Prostate gland (tissue), 2 donors: ENCODE measurements at places on chromosomes 16 and 17. TPM values are rescaled to one million over a fixed set of nuclear protein-coding genes. Genes with fewer than 3 reads are reported as not detected.

DNA sequence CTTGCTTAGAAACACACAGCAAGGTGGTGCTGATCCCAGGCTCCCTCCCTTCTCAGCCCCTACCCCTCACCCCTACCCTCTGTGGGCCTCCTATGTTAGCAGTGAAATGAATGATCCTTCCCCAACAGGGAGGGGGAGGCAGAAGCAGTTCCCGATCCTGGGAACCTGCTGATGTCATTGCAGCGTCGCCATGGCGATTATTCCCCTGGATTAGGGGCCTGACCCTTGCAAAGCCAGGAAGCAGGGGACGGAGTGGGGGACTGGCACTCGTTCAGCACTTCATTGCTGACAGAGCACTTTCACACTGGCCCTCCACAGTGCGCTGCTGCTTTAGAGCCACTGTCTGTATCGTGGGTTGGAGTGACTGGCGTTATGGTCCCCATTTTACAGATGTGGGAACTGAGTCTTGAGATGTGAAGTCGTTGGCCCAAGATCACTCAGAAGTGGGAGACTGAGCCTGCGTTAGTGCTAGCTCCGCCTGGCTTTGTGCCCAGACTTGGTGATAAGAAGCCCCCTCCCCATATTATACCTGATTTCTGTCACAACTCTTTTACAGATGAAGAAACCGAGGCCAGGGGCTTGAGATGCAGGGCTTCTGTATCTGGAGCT, 26.6 kb downstream of the LASP1 start:
- no peaks in the 10 kb centered on the region for H3K27me3 ChIP-seq
- no peak overlapping the region for H3K4me3 ChIP-seq
- H3K4me1 ChIP-seq: no peaks in the 10 kb centered on the region
- no peak overlapping the region for H3K27ac ChIP-seq
- no peak for DNase-seq
- H3K36me3 ChIP-seq: no peaks in the 10 kb centered on the region

DNA sequence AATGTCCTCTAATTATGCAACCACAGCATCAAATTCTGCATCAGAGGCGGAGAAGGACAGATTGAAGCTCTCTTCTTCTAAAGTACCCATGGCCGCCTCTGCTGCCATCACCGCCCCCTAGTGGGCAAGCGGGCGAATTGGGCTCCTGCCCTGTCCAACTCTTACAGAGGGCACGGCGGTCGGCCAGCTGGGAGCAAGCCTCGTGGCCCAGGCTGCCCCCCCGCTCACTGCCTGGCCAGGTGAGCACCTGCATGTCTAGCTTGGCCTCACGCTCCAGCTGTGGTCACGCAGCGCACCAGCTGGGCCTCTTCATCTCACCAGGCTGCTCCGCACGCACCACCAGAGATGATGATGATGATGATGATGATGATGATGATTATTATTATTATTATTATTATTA, 146.1 kb upstream of the TOM1L1 start:
- H3K27ac ChIP-seq: no peak overlapping the region
- no peak for DNase-seq
- H3K4me3 ChIP-seq: no peak overlapping the region
- H3K36me3 ChIP-seq: no peaks in the 10 kb centered on the region
- no peaks in the 10 kb centered on the region for H3K4me1 ChIP-seq

The ZNF469 gene
- total RNA-seq: 3.6 TPM

The SCGB1C2 gene
- not detected for total RNA-seq

The TMEM106A gene
- total RNA-seq: 2.6 TPM

GRCh38 chr17:45036691-45037090, 14.7 kb downstream of the DCAKD start:
- no peak for DNase-seq
- no peaks in the 10 kb centered on the region for H3K27me3 ChIP-seq
- peaks cover 7% of the 10 kb centered on the region for H3K36me3 ChIP-seq
- no peak overlapping the region for H3K4me3 ChIP-seq
- no peak overlapping the region for H3K27ac ChIP-seq

GRCh38 chr16:88059701-88060386, 108.6 kb downstream of the BANP start:
- DNase-seq: no peak
- H3K27me3 ChIP-seq: no peaks in the 10 kb centered on the region
- H3K4me1 ChIP-seq: no peaks in the 10 kb centered on the region
- no peak overlapping the region for H3K27ac ChIP-seq
- no peaks in the 10 kb centered on the region for H3K36me3 ChIP-seq
- H3K4me3 ChIP-seq: no peak overlapping the region

DNA sequence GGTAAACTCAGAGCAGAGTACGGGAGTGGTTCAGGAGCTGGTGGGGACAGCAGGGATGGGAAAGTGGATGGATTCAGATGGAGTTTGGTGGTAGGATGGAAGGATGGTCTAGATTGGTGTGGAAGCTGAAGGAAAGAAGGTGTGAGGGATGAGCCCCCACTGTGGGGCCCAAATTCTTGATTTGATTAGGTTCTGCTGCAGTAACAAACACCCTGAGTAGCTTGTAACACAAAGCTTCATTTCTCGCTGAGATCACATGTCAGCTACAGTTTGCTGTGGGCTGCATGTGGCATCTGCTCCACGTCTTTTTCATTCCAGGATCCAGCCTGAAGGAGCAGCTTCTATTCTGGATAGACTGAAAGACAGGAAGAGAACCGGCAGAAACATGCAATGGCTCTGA, 143.8 kb downstream of the IRX3 start:
- DNase-seq: no peak
- H3K4me1 ChIP-seq: no peaks in the 10 kb centered on the region
- no peak overlapping the region for H3K27ac ChIP-seq

The NGFR gene
- total RNA-seq: 34.4 TPM

The NPW gene
- total RNA-seq: 1.8 TPM

GRCh38 chr17:18259621-18260331, 686 bp upstream of the MIEF2 start:
- H3K27ac ChIP-seq: peak overlapping the region; percentile 88
- peaks cover 14% of the 10 kb centered on the region for H3K4me1 ChIP-seq
- DNase-seq: no peak
- H3K4me3 ChIP-seq: peak overlapping the region; percentile 87
